ENCODE measurements at places on chromosomes 16 and 17.

- no peak for DNase-seq
- H3K4me1 ChIP-seq, result peaks cover 78% of the 10 kb centered on the region
Measured at GRCh38 chr17:57097832-57098421, 12.9 kb downstream of the AKAP1 start.

- no peak overlapping the region for H3K27ac ChIP-seq
- no peak for DNase-seq
- peaks cover 40% of the 10 kb centered on the region for H3K36me3 ChIP-seq
- H3K4me1 ChIP-seq, result peaks cover 12% of the 10 kb centered on the region
Measured at GRCh38 chr17:21001813-21002221, 41.0 kb downstream of the USP22 start.

GRCh38 chr16:53836680-53837079 lies 132.7 kb downstream of the FTO start:
- H3K4me3 ChIP-seq, result no peak overlapping the region
- H3K4me1 ChIP-seq, result no peaks in the 10 kb centered on the region
- DNase-seq, result no peak
- no peaks in the 10 kb centered on the region for H3K27me3 ChIP-seq
- no peaks in the 10 kb centered on the region for H3K36me3 ChIP-seq
- no peak overlapping the region for H3K27ac ChIP-seq

- H3K4me3 ChIP-seq, result no peak overlapping the region
- no peaks in the 10 kb centered on the region for H3K27me3 ChIP-seq
- H3K4me1 ChIP-seq, result no peaks in the 10 kb centered on the region
- no peak for DNase-seq
- H3K36me3 ChIP-seq, result no peaks in the 10 kb centered on the region
Measured at GRCh38 chr16:64962786-64963185, 159.1 kb downstream of the CDH11 start.

DNA sequence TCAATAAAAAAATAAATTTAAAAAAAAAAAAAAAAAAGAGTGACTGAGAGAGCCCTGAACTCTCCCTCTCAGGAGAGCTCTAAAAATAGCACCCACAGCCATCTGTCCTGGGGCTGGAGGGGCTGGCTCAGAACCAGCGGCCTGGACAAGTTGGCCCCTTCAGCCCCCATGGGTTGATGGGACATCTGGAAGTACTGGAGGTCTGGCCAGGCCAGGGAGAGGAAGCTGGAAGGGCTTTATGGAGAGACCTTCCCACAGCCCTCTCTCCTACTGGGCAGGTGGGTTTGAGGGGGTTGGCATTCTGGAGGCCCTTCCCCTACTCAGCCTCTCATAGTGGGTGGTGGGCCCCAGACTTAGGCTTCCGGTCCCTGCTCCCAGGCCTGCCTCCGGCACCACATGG lies 93.7 kb upstream of the TMEM97 start:
- H3K4me3 ChIP-seq, result no peak overlapping the region
- H3K27me3 ChIP-seq, result peaks cover 40% of the 10 kb centered on the region
- peaks cover 13% of the 10 kb centered on the region for H3K4me1 ChIP-seq

DNA sequence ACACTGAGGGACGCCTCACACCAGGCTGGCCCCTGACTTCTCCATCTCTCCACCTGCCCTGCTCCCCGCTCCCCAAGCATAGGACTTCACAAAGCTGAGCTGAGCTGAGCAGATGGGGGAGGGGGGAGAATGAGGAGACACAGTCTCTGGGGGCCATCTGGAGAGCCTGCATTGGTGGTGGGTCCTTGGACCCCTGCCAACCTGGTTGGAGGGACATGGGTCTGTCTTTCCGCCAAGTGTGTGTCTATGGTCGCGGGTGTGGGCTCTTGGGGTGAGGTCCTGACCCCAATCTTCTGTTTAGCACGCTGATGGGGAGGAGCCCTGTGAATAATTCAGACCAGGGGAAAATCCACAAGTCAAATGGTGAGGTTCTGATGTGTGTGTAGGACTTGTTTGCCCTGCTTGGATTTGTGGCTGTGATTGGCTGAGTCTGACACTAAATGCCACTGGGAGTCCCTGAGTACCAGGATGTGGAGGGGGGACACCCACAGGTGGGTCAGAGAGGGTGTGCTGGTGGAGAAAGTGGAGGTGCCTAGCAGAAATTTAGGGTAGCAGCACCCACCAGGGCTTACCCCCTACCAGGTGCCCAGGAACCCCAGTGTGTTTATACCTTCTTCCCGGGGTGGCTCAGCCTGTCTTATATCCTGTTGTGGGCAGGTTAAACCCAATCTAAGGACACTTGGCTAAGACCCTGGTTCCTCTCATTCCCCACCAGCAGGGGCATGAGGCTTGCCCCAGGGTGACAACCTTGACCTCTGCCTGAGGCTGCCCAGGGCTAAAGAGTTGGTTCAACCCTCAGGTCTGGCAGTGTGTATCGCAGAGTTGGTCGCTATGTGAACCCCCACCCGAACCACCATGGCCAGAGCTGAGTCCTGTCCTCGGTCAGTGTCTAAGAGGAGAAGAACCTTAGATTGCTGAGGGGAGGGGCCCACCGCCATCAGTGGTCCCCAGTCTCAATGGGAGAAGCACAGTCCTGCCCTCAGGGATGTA lies 2.1 kb downstream of the FMNL1 start:
- H3K36me3 ChIP-seq, result no peaks in the 10 kb centered on the region
- no peak for DNase-seq
- peak overlapping the region; percentile 59 for H3K4me3 ChIP-seq
- peaks cover 96% of the 10 kb centered on the region for H3K4me1 ChIP-seq
- peak overlapping the region; percentile 95 for H3K27ac ChIP-seq

GRCh38 chr16:79181419-79181818 lies 419.1 kb downstream of the MAF start:
- no peaks in the 10 kb centered on the region for H3K36me3 ChIP-seq
- H3K27me3 ChIP-seq, result no peaks in the 10 kb centered on the region
- H3K4me1 ChIP-seq, result no peaks in the 10 kb centered on the region
- no peak for DNase-seq
- H3K27ac ChIP-seq, result no peak overlapping the region

- H3K27me3 ChIP-seq, result no peaks in the 10 kb centered on the region
- peaks cover 50% of the 10 kb centered on the region for H3K36me3 ChIP-seq
- H3K27ac ChIP-seq, result no peak overlapping the region
- DNase-seq, result no peak
Measured at GRCh38 chr16:4454623-4455022, 19.8 kb downstream of the NMRAL1 start.

DNA sequence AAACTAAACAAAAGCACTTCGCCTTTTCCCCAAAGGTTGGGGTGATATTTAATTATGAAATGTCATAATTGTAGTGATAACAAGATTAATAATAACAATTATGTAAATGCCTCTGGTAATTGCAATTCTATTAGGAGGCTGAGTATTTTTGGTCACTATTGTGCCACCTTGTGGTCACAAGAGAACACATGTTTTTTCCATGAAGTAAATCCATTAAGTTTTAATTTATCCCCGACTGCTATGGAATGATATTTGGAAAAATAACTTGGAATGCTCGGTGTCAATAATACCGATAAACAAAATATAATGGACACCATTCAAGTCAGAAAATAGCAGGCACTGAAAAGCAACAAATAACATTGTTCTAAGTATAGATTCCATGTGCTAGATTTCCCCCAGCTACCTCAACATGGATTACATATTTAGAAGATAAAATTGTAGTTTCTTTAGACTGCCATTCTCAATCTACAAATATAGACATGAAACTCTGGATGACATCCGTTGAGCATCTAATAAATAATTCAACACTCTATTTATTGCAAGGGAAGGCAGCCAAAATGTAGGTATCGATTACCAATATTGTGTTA lies 25.0 kb upstream of the KCNJ2 start:
- H3K4me1 ChIP-seq, result peaks cover 18% of the 10 kb centered on the region
- H3K27ac ChIP-seq, result no peak overlapping the region
- no peak overlapping the region for H3K4me3 ChIP-seq
- no peaks in the 10 kb centered on the region for H3K36me3 ChIP-seq
- H3K27me3 ChIP-seq, result no peaks in the 10 kb centered on the region

GRCh38 chr16:66273053-66273452 lies 93.4 kb upstream of the CDH5 start:
- no peaks in the 10 kb centered on the region for H3K27me3 ChIP-seq
- peaks cover 17% of the 10 kb centered on the region for H3K4me1 ChIP-seq
- H3K36me3 ChIP-seq, result no peaks in the 10 kb centered on the region
- no peak for DNase-seq
- H3K27ac ChIP-seq, result no peak overlapping the region
- H3K4me3 ChIP-seq, result no peak overlapping the region

DNA sequence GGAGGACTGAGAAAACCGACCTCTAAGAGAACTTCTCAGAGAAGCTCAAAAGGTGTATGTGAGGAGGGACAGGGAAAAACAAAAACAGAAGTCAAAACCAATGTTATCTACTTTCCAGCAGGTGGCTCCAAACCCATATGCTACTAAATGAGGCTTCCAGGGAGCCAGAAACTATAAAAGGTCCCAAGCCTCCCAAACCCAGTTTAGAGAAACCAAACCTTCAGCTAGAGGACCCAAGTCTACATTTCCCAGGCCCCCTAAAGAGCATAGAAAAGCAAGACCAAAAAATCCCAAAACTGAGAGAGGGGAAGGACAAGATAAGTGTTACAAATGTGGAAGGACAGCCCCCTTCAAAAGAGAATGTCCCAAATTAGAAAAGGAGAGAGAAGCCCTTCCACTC lies 3.7 kb downstream of the HPR start:
- H3K27ac ChIP-seq, result no peak overlapping the region
- no peak overlapping the region for H3K4me3 ChIP-seq
- peaks cover 16% of the 10 kb centered on the region for H3K4me1 ChIP-seq
- H3K36me3 ChIP-seq, result no peaks in the 10 kb centered on the region
- no peaks in the 10 kb centered on the region for H3K27me3 ChIP-seq

DNA sequence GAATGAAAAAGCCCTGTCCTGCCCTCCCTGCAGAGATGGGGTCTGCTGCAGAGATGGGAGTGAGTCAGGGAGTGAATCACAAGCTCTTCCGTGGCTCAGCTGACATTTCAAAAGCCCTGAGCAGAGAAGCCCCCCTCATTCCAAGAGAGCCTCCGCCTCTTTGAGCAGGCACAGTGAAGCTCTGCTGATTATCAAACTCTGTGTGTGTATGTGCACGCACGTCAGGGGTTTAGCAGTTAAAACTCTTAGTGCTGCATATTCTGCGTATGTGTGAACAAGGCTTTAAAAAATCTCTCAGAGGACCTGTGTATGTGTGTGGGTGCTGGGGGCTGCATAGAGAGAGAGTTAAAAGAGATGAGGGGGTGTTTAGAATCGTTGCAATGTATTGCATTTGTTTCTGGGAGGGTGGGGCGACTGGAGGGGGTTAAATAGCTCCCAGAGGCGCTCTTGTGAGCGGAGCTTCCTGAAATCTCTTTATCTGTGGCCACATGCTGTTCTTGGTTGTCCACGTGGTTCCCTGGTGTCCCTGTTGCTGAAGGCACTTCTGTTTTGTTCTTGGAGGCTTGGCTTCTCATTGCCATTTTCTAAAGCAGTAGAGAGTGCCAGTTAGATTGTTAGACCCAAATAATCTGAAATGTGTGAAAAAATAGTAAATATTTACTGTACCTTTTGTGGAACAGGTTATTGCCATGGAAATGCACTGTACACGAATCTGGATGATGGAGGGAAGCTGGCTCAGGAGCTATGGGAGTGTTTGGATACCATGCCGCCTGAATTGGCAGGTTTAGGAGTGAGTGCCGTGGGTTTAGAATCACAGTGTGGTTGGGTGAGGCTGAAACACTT lies 116.6 kb downstream of the PRKCB start:
- H3K36me3 ChIP-seq, result no peaks in the 10 kb centered on the region
- H3K27ac ChIP-seq, result no peak overlapping the region
- H3K4me1 ChIP-seq, result peaks cover 4% of the 10 kb centered on the region
- no peak for DNase-seq

DNA sequence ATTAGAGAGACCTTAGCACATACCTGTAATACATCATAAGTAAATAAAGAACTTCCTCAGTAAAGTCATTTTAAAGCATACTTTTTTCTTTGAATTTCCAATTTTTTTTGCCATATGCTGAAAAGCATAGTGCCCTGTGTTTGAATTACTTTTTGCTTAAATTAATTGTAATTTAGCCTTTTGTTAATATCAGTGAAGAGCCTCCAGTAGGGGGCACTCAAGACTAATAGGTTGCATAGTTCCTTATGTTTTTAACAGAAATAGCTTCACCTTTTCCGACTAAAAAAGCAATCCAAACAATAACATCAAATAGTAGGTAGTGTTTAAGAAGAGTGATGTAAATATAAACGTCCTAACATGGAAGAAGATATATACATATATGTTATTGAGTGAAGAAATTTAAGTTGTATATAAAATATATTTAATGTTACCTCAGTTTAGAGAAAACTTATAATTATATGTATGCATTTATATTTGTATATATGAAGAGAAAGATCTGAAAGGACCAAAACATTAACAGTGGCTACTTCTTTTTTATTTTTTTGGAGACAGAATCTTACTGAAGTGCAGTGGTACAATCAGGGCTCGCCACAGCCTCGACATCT lies 18.6 kb downstream of the RAD51C start:
- no peak for DNase-seq
- H3K27me3 ChIP-seq, result no peaks in the 10 kb centered on the region
- peaks cover 51% of the 10 kb centered on the region for H3K36me3 ChIP-seq
- H3K4me1 ChIP-seq, result no peaks in the 10 kb centered on the region
- H3K27ac ChIP-seq, result no peak overlapping the region

- H3K4me3 ChIP-seq, result no peak overlapping the region
- no peaks in the 10 kb centered on the region for H3K36me3 ChIP-seq
Measured at GRCh38 chr16:47643323-47644000, 182.3 kb downstream of the PHKB start.

DNA sequence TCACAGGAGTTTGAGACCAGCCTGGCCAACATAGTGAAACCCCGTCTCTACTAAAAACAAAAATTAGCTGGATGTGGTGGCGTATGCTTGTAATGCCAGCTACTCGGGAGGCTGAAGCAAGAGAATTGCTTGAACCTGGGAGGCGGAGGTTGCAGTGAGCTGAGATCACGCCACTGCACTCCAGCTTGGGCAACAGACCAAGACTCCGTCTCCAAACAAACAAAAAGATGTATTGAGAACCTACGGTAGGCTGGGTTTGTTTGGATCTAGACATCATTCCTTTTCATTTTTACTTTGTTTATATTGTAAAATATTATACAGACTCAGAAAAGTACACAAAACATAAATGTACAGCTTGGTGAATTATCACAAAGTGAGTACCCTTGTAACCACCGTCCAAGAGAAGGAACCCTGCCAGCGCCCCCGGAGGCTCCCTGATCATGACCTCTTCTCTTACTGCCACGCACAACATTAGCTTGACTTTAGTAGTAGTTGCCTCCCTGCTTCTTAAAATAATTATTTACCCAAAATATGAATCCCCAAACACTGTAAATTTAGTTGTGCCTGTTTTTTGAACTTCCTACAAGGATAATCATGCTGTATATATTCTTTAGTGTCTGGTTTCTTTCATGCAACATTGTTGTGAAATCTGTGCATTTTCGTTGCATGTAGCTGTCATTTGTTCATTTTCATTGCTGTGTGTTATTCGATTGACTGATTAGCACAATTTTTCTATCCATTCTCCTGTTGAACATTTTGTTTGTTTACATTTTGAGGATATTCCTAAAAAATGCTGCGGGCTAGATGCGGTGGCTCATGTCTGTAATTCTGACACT lies 56.5 kb downstream of the KSR1 start:
- no peaks in the 10 kb centered on the region for H3K36me3 ChIP-seq
- no peaks in the 10 kb centered on the region for H3K4me1 ChIP-seq
- H3K4me3 ChIP-seq, result no peak overlapping the region
- no peaks in the 10 kb centered on the region for H3K27me3 ChIP-seq

Measured in esophagus squamous epithelium (tissue), 5 donors.